ENCODE measurements at places on chromosomes 16 and 17. TPM values are rescaled to one million over a fixed set of nuclear protein-coding genes. Genes with fewer than 3 reads are reported as not detected.

Gene METRNL
- 4.3 TPM for polyA plus RNA-seq

Gene TAC4
- polyA plus RNA-seq, result not detected

Gene TCAP
- 1.6 TPM for polyA plus RNA-seq

Gene CBFA2T3
- 1.9 TPM for polyA plus RNA-seq

Gene FSCN2
- polyA plus RNA-seq, result 0.13 TPM

Gene PRSS33
- not detected for polyA plus RNA-seq

All from ovary (tissue), 10 donors.